ENCODE measurements at places on chromosomes 16 and 17. TPM values are rescaled to one million over a fixed set of nuclear protein-coding genes. Genes with fewer than 3 reads are reported as not detected.

TSPOAP1 gene
- 77.5 TPM for polyA plus RNA-seq

MPV17L gene
- 1.0 TPM for polyA plus RNA-seq

OR3A3 gene
- not detected for polyA plus RNA-seq

GLTPD2 gene
- polyA plus RNA-seq, result 5.4 TPM

TPSG1 gene
- 0.77 TPM for polyA plus RNA-seq

ARL5C gene
- not detected for polyA plus RNA-seq

CCL4L2 gene
- not detected for polyA plus RNA-seq

ADAD2 gene
- polyA plus RNA-seq, result not detected

DNAH9 gene
- 1.8 TPM for polyA plus RNA-seq

CIAO3 gene
- 72.2 TPM for polyA plus RNA-seq

PRR35 gene
- polyA plus RNA-seq, result not detected

SNRNP25 gene
- 123 TPM for polyA plus RNA-seq

KRTAP4-3 gene
- not detected for polyA plus RNA-seq

KRT31 gene
- not detected for polyA plus RNA-seq

NXPH3 gene
- polyA plus RNA-seq, result 2.1 TPM

SPNS3 gene
- polyA plus RNA-seq, result not detected

CDH13 gene
- 6.1 TPM for polyA plus RNA-seq

CD300A gene
- polyA plus RNA-seq, result 2.6 TPM

HOXB9 gene
- not detected for polyA plus RNA-seq

JPH3 gene
- 15.5 TPM for polyA plus RNA-seq

GGT6 gene
- not detected for polyA plus RNA-seq

MYH13 gene
- polyA plus RNA-seq, result not detected

MEFV gene
- not detected for polyA plus RNA-seq

SSH2 gene
- polyA plus RNA-seq, result 43.2 TPM

PROCA1 gene
- polyA plus RNA-seq, result 11.1 TPM

TMEM100 gene
- not detected for polyA plus RNA-seq

PRR11 gene
- polyA plus RNA-seq, result 2.2 TPM

UTP4 gene
- polyA plus RNA-seq, result 47.6 TPM

MAP3K14 gene
- 1.3 TPM for polyA plus RNA-seq

CFAP119 gene
- 7.4 TPM for polyA plus RNA-seq

ITFG1 gene
- 118 TPM for polyA plus RNA-seq

GAST gene
- polyA plus RNA-seq, result not detected

TPSD1 gene
- polyA plus RNA-seq, result not detected

SNX20 gene
- polyA plus RNA-seq, result not detected

HCRT gene
- polyA plus RNA-seq, result 1.9 TPM

PLEKHH3 gene
- 54.7 TPM for polyA plus RNA-seq

MYO15B gene
- polyA plus RNA-seq, result 49.2 TPM

ITPRIPL2 gene
- polyA plus RNA-seq, result 2.8 TPM

SLFN5 gene
- polyA plus RNA-seq, result 2.7 TPM

SMCR8 gene
- polyA plus RNA-seq, result 3.9 TPM

PMFBP1 gene
- polyA plus RNA-seq, result 1.7 TPM

ATP2A1 gene
- polyA plus RNA-seq, result 2.6 TPM

KRT36 gene
- polyA plus RNA-seq, result not detected

Data from cardiac muscle cell (in vitro differentiated cells and primary cell).